ENCODE measurements at places on chromosomes 4 and X.

DNA sequence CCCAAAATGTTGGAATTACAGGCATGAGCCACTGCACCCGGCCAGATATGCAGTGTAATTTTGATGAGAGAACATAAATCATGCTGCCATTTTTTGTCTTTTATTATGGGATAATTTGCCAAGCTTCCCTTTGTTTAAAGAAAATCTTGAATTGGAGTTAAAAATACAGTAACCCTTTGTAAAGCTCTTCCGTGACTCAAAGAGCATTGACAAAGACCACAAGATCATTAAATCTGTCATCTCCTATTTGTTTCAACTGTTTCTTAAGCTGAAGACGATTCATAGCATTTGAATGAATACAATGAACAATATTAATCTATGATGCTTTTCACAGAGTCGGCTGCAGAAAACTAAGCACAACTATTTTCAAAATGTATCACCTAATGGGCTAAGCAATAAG, 132.6 kb downstream of the ANAPC4 start:
- DNase-seq, result no peak

DNA sequence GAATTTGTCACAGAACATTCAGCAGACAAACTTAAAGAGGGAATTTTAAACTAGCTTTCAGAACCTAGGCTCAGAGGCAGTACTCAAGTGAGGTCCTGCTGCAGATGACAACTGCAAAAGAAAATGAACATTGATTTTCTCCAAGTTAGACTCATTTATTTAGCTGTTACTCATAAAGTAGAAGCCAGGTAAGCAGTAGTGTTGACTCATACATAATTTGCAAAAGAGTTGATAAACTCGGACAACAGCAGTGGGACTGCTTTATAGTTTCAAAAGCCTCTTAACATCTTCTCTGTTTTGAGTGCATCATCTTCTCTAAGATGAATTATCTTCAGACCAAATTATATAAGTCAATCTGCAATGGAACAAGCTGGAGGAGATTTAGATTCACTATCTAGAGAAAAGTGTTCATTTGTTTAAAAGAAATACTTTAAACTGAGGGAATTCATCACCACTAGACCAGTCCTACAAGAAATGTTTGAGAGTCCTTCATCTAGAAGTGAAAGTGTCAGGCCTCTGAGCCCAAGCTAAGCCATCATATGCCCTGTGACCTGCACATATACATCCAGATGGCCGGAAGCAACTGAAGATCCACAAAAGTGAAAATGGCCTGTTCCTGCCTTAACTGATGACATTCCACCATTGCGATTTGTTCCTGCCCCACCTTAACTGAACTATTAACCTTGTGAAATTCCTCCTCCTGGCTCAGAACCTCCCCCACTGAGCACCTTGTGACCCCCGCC, 49.5 kb downstream of the COQ2 start:
- no peak for DNase-seq

GRCh38 chr4:108738003-108738706, 24.7 kb downstream of the ETNPPL start:
- DNase-seq, result no peak

GRCh38 chr4:15868111-15868510, 70.4 kb downstream of the FGFBP1 start:
- no peak for DNase-seq

GRCh38 chr4:184934184-184934583, 84.1 kb upstream of the HELT start:
- no peak for DNase-seq

DNA sequence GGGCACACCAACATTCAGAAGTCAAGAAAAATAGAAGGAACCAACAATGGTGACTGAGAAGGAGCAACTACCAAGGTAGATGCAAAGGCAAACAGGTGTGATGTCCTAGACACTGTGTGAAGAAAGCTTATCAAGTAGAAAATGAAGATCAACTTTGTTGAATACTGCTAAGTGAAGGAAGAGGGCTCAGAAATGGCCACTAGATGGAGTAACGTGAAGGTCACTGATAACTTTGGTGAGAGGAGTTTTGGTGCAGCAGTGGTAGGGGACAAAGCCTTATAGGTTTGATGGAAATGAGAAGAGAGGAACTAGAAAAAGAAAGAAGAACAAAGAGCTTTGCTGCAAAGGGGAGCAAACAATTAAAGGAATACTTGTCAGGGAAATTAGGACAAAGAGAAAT, 23.5 kb downstream of the OTC start:
- no peak for DNase-seq
